Endothelial cell of umbilical vein (primary cell): ENCODE measurements at places on chromosomes 1 and 21.
A peak's percentile ranks its signal among the peaks of the same experiment; 100 is the strongest.

- no peak for DNase-seq
Measured at GRCh38 chr1:216778737-216779136, 55.5 kb upstream of the ESRRG start.

DNA sequence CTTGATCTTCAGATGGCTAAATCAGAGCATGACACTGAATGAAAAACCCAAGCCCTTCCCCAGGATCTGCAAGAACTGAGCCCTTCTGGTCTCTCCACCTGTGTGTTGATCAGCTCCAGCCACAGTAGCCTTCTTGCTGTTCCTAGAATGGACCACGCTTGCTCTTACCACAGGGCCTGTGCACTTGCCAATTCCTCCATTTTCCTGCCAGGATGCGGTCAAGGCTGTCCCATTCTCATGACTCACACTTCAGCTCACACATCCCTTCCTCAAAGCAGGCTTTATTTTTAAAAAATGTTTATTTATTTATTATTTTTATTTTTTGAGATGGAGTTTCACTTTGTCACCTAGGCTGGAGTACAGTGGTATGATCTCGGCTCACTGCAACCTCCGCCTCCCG lies 43.6 kb upstream of the GRHL3 start:
- no peak for DNase-seq

DNA sequence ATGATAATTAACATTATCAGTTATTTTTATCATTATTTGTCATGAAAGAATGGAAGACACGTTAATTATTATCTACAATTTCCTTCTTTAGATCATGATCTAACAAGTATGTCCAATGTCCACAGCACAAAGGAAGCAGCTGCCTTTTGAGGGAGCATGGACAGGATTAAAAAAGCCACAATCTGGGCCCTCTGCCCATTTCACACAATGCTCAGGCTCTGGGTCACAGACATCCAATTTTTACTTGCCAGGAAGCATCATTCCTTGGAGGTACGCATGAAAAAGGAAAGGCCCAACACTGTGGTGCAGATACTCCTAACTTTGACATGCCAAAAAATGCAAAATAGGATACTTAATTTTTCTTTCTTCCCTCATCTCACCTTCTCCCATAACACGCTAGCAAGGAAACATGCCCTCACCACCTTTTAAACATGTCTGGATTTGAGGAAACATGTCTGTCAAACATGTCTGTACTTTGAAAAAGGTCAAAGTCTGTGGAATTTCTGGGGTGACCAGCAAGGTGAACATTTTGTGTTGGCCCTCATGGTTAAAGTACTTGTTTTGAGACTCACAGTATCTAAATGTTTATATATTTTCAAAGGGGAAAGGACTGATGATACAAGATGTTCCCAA lies 40.0 kb downstream of the GADD45A start:
- peak; percentile 95 for DNase-seq

- DNase-seq, result no peak
Measured at GRCh38 chr1:23589585-23589986, 30.3 kb upstream of the ID3 start.

DNA sequence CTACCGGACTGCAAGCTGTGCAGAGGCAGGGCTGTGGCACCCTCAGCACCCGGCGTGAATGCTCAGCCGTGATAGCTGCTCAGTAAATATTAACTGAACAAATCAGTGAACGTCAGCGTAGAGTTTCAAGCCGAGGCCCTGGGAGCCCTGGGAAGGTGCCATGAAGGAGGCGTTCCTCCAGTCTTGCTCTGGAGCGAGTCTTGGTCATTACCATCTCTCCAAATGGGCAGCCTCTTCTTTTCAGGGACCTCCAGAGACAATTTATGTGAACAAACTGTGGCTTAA lies 449.2 kb downstream of the CAMTA1 start:
- DNase-seq, result no peak

DNA sequence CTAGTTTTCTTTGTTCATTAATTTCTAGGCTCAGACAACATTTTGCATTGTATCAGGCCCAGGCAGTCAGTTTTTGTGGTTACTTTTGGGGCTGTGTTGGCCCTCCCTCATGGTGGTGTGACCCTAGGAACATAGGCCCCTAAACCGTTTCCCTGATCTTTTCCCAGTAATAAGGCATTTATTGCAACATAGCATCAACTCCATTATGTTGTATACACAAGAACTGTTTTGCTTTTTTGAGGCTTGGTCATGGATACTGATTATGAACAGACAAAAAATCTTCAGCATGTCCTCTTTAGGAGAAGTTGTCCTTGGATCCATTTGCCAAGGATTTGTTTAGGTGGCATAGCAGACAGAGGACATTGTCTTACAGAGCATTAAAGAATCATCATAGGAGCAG lies 10.3 kb downstream of the B3GALT2 start:
- DNase-seq, result no peak

DNA sequence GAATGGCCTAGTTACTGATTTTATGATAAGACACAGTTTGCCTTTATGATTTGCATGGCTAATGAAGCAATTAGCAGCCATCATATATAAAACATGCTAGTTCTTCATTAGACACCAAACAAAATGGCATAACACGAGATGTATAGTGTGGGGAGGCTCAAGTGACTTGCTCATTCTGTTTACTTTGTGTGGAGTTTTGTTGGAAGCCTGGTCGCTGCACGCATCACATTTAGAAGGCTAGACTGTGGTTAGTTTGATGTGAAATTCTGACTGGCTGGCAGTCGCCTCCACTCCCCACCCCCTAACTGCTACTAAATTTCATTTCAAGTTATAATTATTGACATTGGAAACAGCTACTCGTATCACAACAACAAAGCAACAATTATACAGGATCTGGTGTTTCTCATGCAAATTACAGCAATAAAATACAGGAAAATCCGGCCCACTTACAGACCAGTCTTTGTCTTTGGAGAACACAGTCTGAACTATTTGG lies 356.1 kb downstream of the LMO4 start:
- DNase-seq, result peak; percentile 58

- no peak for DNase-seq
Measured at GRCh38 chr1:245790441-245790840, 635.7 kb downstream of the KIF26B start.

DNA sequence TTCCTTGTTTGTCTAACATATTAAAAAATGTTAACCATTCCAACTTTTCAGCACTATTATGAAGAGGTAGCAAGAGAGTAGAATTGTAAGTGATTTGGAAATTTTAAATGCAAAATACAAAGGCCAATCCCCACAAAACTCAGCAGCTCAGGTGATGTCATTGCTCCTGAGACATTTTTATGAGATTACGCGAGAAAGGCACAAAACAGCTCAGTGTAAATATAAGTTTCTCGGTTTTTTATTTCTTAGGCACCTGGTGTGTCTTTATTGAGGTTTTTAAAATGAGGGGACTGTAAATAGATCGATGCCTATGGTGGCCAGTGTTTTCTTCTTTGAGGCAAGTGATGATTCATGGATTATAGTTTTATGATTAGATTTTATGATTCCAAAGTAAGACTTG lies 6.1 kb downstream of the ABCG1 start:
- no peak for DNase-seq

DNA sequence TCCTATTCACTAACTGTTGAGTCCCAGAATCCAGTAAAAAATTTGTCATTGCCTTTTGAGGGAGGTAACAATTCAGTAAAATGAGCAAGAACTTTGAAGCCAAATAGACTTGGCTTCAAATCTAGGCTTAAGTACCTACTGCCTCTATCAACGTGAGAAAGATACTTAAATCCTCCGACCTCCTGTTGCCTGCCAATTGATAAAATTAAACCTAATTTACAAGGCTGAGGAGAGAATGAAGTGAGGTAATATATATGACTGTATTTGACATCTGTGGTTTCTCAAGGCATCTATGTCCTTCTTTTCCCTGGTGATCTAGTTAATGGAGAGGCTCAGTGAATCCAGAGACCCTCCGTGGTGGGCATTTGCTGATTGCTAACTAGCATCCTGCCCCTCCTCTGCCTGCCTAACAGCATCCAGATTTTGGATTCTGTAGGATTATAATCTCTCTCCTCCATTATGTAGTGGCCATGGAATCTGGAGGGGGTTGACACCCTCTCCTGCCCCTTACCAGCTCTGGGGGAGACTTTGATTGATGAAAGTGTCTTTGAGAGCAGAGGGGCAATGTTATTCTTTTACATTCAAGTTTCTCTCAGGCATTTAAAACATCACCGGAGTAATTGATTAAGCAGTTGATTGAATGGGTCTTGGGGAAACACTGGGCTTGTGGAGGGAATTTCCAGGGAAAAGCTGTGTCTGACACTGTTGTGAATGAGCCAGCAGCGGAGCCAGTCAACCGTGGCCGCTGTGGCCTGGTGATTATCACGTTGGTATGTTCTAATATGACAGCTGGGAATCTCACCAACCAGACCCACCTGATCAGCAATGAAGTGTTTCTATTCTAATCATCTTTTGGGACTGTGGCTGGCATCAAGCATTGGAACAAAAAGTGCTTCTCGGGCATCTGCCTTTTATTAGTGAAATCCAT lies 140.7 kb upstream of the FAM78B start:
- no peak for DNase-seq

DNA sequence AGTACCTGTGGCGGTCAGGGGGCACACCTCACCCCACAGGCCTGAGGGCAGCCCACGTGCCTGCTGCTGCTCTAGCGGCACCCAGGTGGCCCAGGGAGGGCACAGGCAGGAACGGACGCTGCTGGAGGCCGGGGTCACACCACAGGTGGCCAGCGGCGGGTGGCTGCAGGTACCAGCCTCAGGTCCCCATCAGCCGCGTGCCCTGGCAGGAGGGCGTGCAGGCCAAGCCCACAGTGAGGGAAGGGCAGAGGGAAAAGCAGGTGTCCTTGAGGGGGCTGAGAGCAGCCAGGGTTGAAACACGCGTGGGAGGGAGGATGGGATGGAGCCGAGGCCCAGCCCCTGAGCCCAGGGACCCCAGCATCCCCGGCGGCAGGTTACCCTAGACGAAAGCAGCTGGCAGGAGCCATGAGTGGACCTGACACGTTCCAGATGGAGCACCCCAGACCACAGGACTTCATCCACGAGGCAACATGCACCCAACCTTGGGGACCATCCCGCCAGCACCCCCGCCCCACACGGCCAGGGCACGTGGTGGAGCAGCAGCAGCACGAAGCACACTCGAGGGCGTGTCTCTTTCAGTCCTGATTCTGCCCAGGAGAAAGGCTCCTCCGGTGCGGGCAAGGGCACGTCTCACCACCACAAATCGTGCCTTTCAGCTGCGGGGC lies 3.7 kb downstream of the SLC19A1 start:
- DNase-seq, result no peak

DNA sequence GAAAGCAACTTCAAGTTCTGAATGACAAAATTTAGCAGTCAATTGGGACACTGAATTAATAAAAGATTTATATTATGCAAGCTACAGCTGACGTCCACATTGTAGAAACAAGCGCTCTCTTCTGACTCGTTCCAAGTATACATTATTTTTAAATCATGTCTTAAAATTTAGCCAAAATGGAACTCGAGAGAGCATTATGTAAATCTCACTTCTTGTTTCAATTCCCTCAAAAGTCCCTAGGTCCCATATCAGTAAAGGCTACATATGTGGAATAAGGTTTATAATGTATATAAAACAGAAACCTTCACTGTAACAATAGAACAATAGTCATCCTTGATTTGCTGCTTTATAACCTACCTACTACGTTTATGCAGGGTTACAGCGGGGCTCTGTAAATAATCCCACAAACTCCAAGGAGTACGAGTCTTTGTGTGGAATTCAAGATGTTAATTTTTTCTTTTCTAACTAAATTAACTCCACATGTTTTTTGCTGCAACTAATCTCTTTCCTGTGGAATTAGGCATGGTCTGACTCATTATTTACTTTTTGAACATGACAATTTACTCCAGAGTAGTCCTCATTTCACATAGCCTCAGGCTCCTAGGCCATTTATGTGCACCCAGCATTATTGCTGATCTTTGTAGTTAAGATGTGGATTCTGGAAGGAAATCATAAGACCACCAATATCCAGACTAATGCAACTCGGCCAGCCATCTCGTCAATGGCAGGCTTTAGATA lies 785.1 kb downstream of the LTN1 start:
- DNase-seq, result peak; percentile 10

GRCh38 chr1:3863231-3863935 lies 6.1 kb downstream of the DFFB start:
- no peak for DNase-seq

- DNase-seq, result no peak
Measured at GRCh38 chr1:206646504-206646903, 11.2 kb downstream of the DYRK3 start.

DNA sequence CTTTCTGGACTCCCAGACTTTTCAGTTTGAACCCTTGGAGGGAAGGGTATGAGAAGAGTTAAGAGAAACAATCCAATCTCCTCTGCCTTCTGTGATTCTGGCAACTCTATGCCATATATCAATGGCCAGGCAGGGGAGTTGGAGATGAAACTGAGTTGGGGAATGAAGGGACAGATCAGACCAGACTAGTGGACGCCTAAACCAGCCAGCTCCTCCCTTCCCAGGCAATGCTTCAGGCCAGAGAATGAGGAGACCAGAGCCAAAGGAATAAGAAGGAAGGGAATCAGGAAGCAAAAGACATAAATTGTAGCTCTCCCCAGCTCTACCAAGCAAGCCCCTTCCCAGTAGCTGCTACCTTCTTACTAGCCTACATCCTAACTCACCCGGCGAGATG lies 22.7 kb downstream of the PLEKHA6 start:
- no peak for DNase-seq
